ENCODE measurements at places on chromosomes 1 and 21.

- DNase-seq, result peak; percentile 72
These were observed 23.0 kb downstream of the ACTA1 start for GRCh38 chr1:229410692-229411433.

DNA sequence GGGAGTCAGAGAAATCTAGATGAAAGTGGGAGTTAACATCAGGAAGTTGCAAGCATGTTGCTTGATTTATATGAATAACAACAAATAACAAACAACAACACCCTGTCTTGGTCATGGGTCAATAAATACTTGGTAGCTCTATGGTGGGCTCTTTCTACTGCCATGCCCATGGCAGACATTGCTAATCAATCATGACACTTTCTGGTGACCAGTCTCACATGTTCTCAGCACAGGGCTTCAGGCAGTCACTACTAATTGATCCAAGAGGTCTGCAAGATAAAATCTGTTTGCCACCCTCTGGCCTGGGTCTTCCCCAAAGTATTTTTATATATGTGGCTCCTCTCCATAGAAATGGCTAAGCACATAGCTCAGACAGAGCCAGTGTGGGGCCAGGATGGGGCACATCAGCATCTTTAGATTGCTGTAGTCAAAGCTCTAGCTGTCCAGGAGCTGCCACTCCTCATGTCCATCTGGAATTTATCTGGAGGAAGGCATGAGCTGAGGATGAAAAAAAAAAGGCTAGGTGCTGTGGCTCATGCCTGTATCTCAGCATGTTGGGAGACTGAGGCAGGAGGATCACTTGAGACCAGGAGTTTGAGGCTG lies 51.2 kb downstream of the STUM start:
- no peak for DNase-seq

GRCh38 chr1:27574871-27575831 lies 28.8 kb downstream of the AHDC1 start:
- DNase-seq, result no peak

DNA sequence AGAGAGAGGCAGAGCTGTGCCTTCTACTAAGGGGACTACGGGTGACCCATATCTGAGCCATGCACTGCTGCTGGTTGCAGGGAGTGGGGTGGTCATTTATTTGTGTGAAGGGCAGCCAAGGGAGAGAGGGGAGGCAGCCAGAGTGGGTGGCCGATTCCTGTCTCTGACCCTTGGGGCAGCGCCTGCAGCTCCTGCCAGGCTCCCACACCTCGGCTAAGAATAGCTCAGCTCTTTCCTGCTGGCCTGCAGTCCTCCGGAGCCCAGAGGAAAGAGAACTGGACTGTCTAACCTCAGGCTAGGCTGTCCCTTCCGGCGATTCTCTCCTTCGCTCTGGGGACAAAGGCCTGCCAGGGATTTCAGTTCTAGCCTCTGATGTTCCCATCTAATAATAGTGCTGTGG lies 11.6 kb upstream of the CD34 start:
- no peak for DNase-seq

DNA sequence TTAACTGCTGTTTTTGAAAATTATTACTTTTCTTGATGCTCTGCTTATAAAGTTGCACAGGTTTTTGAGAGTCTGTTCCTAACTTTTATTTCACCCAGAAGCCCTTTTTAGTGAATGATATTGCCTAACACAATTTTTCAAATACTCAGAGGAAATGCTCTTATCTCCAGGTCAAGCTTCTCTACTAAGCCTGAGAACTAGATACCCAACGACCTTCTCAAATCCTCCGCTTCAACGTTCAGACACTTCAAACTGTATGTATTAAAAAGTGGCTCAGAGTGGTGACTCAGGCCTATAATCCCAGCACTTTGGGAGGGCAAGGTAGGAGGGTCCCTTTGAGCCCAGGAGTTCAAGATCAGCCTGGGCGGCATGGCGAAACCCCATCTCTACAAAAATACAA lies 88.5 kb downstream of the ASH1L start:
- no peak for DNase-seq

- no peak for DNase-seq
These were observed 5.6 kb downstream of the TMEM167B start for GRCh38 chr1:109096120-109096519.

DNA sequence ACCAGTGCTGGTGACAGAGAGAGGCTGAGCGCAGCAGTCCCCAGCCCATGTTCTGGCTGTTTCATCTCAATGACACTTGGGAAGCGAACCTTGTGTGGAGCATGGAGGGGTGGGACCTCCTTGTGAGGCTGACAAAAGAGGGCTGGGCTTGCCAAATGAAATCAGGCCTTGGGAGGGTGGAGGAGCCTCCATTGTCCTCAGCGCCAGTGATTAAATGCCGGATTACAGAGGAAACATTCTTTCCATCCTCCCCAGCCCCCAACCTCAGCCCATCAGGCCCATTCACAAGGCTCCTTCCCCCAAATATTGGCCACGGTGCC lies 63.3 kb upstream of the PAXBP1 start:
- DNase-seq, result no peak

- DNase-seq, result no peak
These were observed 67.9 kb downstream of the SCMH1 start for GRCh38 chr1:41174170-41174569.

GRCh38 chr1:118151312-118151937 lies 33.6 kb downstream of the SPAG17 start:
- peak; percentile 19 for DNase-seq

DNA sequence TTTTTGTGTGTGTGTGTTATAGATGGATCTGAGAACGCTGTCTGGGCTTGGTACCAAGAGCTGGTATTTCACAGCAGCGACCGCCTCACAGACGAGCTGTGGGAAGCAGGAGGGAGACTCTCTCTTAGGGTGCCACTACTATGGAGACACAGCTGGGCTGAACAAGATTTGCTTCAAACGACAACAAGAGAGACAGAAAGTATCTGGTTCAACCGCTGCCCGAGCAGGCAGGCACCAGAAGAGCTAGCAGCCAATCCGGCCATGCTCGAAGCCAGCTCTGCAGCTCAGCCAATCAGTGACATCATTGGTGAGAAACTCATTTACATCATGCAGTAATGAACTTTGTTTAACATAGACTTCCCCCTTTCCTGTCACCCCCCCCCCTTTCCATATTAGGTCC lies 341.3 kb downstream of the USP25 start:
- no peak for DNase-seq

DNA sequence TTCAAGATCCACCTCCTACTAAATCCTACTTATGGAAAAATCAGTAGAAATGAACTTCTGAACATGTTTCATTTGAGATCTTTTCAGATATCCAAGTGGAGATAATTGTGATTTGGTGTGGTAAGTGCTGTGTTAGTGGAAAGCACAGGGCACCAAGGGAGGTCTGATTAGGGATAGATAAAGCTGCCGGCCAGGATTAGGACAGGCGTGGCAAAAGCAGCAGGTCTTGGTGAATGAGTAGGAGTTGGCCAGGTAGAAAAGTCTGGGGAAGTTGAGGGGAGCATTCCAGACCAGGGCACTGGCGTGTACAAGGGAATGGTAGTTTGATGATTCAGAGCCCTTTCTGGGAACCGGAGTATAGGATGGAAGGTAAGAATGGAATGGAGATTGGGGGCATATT lies 47.8 kb downstream of the AZIN2 start:
- DNase-seq, result no peak

- DNase-seq, result no peak
These were observed 490.4 kb downstream of the PTPRC start for GRCh38 chr1:199129247-199129646.

GRCh38 chr1:44698138-44698537 lies 23.6 kb downstream of the ARMH1 start:
- no peak for DNase-seq

DNA sequence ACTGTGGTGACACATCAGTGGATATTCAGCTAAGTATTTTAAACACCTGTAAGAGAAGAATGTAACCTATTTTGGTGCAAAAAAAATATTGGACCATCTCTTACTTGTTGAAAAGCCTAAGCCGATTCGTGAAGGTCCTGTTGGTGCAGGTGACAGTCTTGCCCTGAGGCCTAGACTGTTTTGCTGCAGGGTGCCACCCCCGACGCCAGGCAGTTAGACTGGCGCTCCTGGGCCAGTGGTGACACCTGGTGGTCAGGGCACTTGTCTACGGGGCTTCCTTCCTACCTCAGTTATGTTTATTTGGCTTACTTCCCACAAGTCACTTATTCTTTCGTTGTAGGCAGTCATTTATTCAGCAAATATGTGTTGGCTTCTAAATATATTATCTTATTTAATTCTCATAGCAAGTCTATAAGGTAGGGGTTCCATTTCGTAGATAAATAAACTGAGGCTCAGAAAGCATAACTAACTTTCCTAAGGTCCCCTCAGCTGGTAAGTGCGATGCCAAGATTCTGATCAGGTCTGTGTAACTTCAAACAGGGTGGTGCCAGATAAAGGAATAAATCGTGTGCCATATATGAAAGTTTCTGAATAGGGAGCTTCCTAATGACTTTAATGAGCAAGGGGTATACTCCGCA lies 1.9 kb downstream of the EEIG2 start:
- peak; percentile 84 for DNase-seq

- DNase-seq, result no peak
These were observed 23.9 kb downstream of the CACHD1 start for GRCh38 chr1:64493831-64494230.

DNA sequence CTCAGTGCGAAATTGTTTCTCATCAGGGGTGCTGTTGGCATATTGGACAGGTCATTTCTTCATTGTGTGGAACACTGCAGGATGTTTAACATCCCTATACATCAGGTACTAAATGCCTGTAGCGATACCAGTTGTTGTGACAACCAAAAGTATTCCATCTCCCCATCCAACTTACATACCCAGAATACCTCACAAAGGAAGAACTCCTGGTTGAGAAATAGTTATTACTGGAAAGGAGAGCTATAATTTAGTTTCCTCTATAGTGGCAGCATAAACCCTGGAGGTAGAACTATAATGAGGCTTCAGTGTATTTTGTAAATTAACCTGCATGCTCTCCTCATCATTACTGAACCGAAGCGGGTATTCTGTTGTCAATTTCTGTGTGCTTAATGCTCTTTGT lies 45.1 kb downstream of the IVNS1ABP start:
- DNase-seq, result no peak

DNA sequence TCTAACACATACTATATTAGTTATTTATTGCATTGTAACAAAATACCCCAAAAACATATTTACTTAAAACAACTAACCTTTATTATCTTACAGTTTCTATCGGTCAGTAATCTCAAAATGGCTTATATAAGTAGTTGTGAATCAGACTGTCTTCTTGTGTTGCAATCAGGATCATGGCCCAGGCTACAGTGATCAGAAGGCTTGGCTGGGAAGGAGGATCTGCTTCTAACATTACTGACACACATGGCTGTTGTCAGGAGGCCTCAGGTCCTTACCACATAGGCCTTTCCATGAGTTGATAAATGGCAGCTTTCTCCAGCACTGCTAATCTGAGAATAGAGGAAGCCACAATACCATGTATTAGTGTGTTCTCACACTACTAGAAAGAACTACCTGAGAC lies 33.7 kb downstream of the CFH start:
- DNase-seq, result no peak

DNA sequence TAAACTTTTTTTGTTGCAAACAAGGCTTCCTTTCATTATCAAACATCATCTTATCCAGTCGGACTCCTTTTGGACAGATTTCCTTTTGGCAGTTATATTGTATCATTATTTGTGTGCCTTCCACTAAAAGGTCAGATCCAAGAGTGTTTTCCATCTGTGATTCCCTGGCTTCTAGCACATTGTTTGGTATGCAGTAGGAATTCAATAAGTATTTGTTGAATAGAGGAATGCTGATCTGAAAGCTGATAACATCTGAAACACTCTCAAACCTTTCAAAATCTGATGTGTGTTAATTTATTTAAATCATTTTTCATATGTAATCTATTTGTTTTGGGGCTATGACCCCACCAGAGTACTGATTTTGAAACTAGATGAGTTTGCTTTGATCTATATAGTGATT lies 39.0 kb downstream of the NDC1 start:
- DNase-seq, result no peak

DNA sequence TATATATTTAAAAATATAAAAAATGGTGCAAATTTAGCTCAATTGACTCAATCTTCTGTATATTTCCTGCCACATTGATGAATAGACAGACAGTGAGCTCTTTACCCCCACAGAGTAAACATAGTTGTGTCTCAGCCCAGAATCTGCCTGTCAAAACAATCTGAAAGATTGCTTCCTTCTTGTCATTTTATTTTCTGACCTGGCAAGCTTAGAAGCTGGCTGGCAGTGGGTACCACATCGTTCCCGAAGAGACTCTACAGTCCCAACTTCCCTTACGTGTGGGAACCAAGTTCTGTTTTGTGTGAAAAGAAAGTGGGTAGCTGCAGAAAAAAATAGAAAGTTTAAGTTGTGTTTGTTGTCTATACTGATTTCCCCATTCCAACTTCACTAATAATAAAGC lies 629.3 kb upstream of the NEGR1 start:
- no peak for DNase-seq

GRCh38 chr1:230113593-230114236 lies 46.7 kb downstream of the GALNT2 start:
- DNase-seq, result no peak

- DNase-seq, result no peak
These were observed 19.3 kb downstream of the CNTN2 start for GRCh38 chr1:205062319-205062718.

GRCh38 chr1:31783846-31784245 lies 19.7 kb upstream of the ADGRB2 start:
- DNase-seq, result no peak

Data from HL-60 (cell line).